ENCODE measurements at places on chromosomes 7 and 10. TPM values are rescaled to one million over a fixed set of nuclear protein-coding genes. Genes with fewer than 3 reads are reported as not detected.

- H3K4me3 ChIP-seq: no peak overlapping the region
- no peak for DNase-seq
- peaks cover 24% of the 10 kb centered on the region for H3K36me3 ChIP-seq
These were observed 70.6 kb downstream of the MLLT10 start for GRCh38 chr10:21604651-21605050.

DNA sequence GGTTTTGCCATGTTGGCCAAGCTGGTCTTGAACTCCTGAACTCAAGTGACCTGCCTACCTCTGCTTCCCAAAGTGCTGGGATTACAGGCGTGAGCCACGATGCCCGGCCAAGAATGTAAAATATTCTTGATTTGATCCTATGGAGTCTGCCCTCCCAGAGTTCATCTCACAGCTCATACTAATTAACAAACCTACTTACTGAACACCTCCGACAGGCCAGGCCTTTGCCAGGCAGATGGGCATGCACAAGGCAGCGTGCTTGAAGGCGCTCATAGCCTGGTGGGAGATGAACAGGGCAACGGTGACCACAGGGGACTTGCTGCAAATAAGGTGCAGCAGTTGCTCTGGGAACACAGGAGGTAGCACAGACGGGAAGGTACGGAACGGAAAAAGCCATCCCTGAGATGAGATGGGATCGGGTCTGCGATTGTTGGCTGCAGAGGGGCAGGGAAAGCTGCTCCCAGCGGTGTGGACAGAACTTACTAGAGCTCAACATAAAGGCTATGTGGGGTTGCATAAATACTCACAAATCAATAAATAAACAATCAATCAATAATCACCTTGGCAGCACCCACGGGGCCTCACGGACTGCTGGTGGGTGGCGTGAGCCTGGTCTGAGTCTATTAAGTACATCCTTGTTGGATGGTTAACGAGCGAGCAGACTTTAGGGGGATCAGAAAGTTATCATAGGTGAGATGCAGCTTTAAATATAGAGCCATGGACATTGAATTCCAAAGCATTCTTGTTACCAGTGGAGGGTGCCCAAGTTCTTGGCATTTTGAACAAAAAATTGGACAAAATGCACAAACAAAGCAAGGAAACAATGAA is 4.7 kb downstream of the ACBD7 start:
- DNase-seq: no peak
- no peaks in the 10 kb centered on the region for H3K27me3 ChIP-seq
- peak overlapping the region; percentile 7 for H3K4me3 ChIP-seq
- no peaks in the 10 kb centered on the region for H3K4me1 ChIP-seq

DNA sequence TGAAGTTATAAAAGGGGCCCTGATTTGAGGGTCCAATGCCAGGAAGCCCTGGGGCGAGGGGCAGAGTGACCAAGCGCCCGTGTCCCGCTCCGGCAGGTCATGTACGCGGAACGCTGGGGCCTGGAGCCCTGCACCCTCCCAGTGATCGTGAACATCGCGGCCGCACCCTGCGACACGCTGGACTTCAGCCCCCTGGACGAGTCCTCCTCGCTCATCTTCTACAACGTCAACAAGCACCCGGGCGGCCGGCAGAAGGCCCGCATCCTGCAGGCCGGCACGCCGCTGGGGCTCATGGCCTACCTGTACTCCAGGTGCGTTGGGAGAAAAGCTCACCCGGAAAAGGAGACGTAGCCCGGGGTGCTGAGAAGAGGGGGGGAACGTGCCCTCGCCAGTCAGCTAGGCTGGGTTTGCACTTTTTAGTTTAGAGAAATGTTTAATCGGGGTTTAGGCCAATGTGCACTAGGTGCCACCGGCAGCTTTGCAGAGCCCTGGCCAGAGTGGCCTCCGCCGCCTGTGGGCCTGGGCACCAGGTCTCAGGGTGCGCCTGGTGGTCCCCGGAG is 22.9 kb upstream of the UTF1 start:
- no peaks in the 10 kb centered on the region for H3K36me3 ChIP-seq
- DNase-seq: no peak

GRCh38 chr10:127142136-127142535 is 54.3 kb downstream of the INSYN2A start:
- H3K36me3 ChIP-seq: no peaks in the 10 kb centered on the region
- no peaks in the 10 kb centered on the region for H3K4me1 ChIP-seq
- H3K27me3 ChIP-seq: peaks cover 7% of the 10 kb centered on the region
- DNase-seq: no peak

The PFKP gene
- 105 TPM for total RNA-seq

- no peak for DNase-seq
- no peak overlapping the region for H3K27ac ChIP-seq
- no peaks in the 10 kb centered on the region for H3K36me3 ChIP-seq
- H3K4me1 ChIP-seq: peaks cover 11% of the 10 kb centered on the region
These were observed 592.2 kb downstream of the SDK1 start for GRCh38 chr7:3893151-3893788.

DNA sequence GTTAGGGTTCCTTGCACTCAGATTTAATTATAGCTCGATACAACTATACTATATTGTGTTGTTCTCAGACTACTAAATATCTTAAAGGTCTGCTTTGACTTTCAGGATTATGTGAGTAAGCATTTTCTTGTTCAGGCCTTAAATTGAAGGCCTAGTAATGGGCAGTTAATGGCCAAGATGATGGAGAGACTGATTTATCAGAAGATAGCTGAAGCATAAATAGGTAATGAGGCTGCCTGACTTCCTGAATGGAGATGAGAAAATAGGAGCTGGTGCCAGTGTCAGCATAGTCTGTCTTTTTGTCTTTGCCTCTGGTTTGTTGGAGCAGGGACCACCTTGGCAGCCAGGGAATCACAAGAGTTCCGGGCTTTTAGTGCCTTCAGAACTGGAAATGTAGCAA is 32.2 kb downstream of the ADAM22 start:
- H3K4me3 ChIP-seq: no peak overlapping the region
- no peak for DNase-seq
- H3K4me1 ChIP-seq: no peaks in the 10 kb centered on the region
- H3K27me3 ChIP-seq: no peaks in the 10 kb centered on the region
- H3K36me3 ChIP-seq: peaks cover 3% of the 10 kb centered on the region

DNA sequence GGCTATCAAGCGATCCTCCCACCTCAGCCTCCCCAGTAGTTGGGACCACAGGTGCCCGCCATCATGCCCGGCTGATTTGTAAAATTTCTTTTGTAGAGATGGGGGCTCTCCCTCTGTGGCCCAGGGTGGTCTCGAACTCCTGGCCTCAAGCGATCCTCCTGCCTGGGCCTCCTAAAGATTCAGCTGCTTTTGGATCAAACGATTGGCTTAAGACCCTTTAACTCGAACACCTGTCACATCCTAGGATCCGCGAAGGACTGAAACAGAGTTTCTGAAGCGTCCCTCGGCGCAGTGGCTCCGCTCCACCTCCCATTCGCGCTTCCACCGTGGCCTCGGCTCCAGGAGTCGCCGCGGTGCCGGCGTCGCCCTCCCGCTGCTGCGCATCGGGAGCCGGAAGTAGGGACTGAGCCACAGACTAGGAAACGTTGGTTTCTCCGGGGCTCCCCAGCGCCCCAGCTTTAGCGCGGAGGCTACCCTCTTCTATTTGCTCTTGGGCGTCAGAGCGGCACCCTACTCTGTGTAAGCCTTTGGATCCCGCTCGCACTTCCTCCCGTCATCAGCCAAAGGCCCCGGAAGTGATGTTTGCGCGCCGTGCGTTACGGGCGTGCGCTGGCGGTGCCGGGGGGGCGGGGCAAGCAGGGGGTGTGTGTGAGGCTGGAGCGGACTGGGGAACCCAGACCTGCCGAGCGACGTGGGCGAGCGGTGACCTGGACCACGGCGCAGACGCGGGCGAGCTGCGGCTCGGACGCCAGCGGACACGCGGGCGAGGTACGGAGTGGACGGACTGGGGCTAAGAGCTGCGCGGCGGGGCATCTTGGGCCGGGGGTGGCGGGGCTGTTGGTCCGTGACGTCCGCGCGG is 53.0 kb downstream of the KCTD7 start:
- DNase-seq: peak; percentile 97
- H3K27me3 ChIP-seq: no peaks in the 10 kb centered on the region
- H3K4me3 ChIP-seq: peak overlapping the region; percentile 94
- peaks cover 60% of the 10 kb centered on the region for H3K4me1 ChIP-seq
- peaks cover 3% of the 10 kb centered on the region for H3K36me3 ChIP-seq

GRCh38 chr7:126805351-126805750 is 447.4 kb downstream of the GRM8 start:
- no peak overlapping the region for H3K27ac ChIP-seq
- DNase-seq: no peak
- H3K4me3 ChIP-seq: no peak overlapping the region
- H3K27me3 ChIP-seq: no peaks in the 10 kb centered on the region
- H3K4me1 ChIP-seq: no peaks in the 10 kb centered on the region
- no peaks in the 10 kb centered on the region for H3K36me3 ChIP-seq

GRCh38 chr10:18079665-18080295 is 60.4 kb upstream of the CACNB2 start:
- no peaks in the 10 kb centered on the region for H3K27me3 ChIP-seq
- no peak overlapping the region for H3K4me3 ChIP-seq
- no peak overlapping the region for H3K27ac ChIP-seq

DNA sequence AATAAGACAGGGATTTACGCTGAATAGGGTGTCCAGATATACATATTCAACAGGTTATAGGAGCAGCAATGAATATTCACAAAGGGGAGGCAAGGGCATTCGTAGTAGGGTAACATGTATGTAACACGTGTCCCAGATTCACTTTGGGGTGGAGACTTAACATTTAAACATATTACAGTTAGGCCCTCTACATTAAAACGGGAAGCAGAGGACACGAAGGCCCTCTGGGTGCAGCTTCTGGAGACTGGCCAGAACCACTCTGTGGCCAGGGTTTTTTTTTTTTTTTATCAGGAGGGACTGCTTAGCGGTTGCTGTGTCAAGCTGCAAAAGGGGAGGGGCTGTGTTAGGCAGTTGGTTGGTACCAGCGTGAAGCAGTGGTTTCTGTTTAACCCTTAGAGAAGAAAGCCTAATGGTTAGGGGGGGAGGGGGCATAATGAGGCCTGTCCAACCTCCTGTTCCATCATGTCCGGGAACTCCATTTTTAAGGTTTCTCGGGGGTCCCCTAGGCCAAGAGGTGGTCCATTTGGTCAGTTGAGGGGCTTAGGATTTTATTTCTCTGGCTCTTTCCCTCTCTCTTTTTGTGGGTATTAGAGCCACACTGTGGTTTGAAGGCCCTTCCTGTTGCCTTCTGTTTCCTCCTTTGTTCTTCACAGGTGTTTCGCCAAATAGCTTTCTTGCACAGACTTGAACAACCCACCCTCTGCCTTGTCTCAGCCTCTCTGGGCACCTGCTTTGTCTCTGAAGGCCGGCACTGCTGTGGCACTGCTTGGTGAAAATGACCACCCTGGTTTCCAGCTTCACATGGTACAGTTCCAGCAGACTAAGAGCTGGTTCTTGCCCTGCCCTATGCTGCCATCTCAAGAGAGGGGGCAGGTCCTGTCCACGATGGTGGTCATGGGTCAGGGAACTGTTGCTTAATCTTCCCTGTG is 26.4 kb downstream of the PRF1 start:
- DNase-seq: peak; percentile 47
- H3K27ac ChIP-seq: peak overlapping the region; percentile 62
- no peaks in the 10 kb centered on the region for H3K27me3 ChIP-seq
- H3K36me3 ChIP-seq: peaks cover 2% of the 10 kb centered on the region
- H3K4me3 ChIP-seq: peak overlapping the region; percentile 88

The UPK3BL2 gene
- total RNA-seq: 24.8 TPM

GRCh38 chr7:117803476-117803875 is 69.8 kb downstream of the CTTNBP2 start:
- no peak overlapping the region for H3K27ac ChIP-seq
- H3K27me3 ChIP-seq: no peaks in the 10 kb centered on the region
- H3K36me3 ChIP-seq: no peaks in the 10 kb centered on the region
- H3K4me1 ChIP-seq: no peaks in the 10 kb centered on the region

- H3K27ac ChIP-seq: no peak overlapping the region
- no peaks in the 10 kb centered on the region for H3K4me1 ChIP-seq
- no peaks in the 10 kb centered on the region for H3K36me3 ChIP-seq
- H3K4me3 ChIP-seq: no peak overlapping the region
- no peak for DNase-seq
These were observed 53.0 kb downstream of the CROT start for GRCh38 chr7:87398446-87398845.

- peak overlapping the region; percentile 31 for H3K4me3 ChIP-seq
- DNase-seq: no peak
- H3K27me3 ChIP-seq: no peaks in the 10 kb centered on the region
- peaks cover 63% of the 10 kb centered on the region for H3K4me1 ChIP-seq
- H3K27ac ChIP-seq: peak overlapping the region; percentile 66
These were observed 5.2 kb downstream of the FAM133B start for GRCh38 chr7:92584953-92585352.

- DNase-seq: no peak
- H3K36me3 ChIP-seq: no peaks in the 10 kb centered on the region
- no peak overlapping the region for H3K4me3 ChIP-seq
- H3K27me3 ChIP-seq: peaks cover 26% of the 10 kb centered on the region
- no peaks in the 10 kb centered on the region for H3K4me1 ChIP-seq
These were observed 67.7 kb upstream of the TMEM72 start for GRCh38 chr10:44843484-44843883.

The SDK1 gene
- total RNA-seq: 6.1 TPM

DNA sequence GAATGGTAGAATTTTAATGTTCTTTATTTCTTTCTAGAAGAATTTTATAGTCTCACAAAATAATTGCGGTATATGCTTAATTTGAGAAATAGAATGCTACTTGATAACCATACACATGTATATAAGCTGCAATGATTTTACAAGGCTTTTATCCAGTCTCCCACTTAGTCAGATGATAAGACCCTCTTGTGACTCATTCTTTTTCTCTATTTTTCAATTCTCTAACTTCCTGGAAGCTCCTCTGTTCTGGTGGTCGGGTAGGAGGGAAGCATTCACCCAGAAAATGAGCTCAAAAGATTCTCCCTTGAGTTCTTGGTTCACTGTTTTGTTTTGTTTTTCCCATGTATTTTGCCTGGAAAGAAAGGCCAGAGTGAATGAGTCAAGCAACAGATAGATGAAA is 546.6 kb downstream of the INHBA start:
- H3K4me1 ChIP-seq: no peaks in the 10 kb centered on the region
- H3K36me3 ChIP-seq: no peaks in the 10 kb centered on the region
- no peak overlapping the region for H3K27ac ChIP-seq
- H3K27me3 ChIP-seq: no peaks in the 10 kb centered on the region

DNA sequence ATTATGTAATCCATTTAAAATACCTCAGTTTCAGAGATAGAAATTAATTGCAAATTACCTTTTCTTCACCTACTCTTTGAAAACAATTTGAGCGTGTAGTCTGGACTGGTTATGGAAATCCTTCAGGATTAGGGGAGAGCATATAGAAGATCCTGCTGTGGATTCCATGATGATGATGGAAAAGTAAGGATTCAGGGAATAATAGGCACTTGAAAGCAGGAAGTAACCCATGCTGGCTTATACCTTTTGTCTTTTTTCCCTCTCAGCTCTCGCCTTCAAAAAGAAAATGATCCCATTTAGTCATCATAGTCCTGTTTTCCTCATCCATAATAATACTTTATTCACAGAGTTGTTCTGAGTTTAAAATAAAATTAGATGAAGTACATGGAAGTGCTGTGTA is 4.4 kb downstream of the HBP1 start:
- no peaks in the 10 kb centered on the region for H3K27me3 ChIP-seq
- H3K4me3 ChIP-seq: peak overlapping the region; percentile 80
- peaks cover 54% of the 10 kb centered on the region for H3K4me1 ChIP-seq
- peaks cover 17% of the 10 kb centered on the region for H3K36me3 ChIP-seq
- peak overlapping the region; percentile 91 for H3K27ac ChIP-seq

The TRPV6 gene
- total RNA-seq: 0.05 TPM

- no peak overlapping the region for H3K27ac ChIP-seq
- no peaks in the 10 kb centered on the region for H3K4me1 ChIP-seq
- DNase-seq: no peak
- H3K4me3 ChIP-seq: no peak overlapping the region
- no peaks in the 10 kb centered on the region for H3K27me3 ChIP-seq
These were observed 472.5 kb upstream of the SEMA3D start for GRCh38 chr7:85659364-85659763.
